ENCODE measurements at places on chromosomes 11 and 22.

DNA sequence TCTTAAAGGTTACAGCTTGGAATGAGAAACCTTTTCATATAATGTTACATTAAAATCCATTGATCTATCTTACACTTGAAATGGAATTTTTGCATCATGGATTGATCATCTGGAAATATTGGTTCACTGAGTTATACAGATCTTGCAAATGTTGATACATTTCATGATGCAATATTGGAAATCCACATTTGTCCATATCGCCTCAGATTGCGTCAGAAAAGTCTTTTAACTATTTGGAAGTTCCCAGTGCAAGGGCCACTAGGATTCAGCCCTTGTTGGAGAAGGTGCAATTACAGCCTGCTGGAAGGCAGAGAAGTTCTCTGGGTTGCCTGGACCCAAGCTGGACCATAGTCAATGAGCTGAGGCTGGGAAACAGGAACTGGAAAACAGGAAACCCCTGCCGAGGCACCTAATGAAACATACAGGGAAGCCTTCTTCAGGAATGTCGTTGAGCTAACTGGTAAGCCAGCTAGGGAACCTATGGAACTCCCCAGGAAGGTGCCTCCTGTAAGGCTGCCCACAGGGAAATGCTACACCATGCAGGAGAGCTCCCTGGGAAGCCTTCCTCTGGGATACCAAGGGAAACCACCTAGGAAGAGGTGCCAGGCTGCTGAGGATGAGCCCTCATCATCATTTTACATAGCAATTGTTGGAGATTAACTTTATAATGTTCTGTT, 600.4 kb upstream of the CADM1 start:
- no peak for DNase-seq

DNA sequence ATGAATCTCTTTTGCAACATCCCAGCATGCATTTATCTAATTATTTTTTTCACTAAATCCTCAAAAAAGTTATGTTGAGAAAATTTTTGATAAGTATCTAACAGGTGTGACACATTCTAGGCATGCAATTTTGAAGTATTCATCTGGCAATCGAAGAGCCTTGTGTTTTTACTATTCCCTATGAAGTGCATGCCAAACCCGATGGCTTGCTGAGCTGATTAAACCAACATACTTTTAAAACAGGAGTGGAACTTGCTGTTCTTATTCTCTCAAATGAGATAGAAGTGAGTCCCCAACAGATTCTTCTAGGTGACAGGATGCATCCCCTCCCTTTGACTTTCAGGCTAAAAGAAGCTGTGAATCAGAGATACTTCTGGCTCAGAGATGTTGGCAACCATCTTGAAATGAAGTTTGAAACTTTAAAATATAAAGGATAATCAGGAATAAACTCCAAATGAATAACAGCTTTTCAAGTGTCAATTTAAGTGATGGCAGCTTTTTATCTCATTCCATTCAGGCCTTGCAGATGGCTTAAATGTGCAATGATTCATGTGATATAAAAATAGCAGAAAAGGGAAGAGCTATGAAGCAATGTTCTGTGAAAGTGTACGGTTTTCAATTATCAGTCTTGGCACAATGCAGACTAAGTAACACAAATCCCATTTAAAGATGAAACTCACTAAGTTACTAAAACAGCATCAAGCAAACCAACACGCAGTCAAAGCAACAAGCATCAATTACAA, 67.7 kb downstream of the APOL5 start:
- DNase-seq = no peak

GRCh38 chr11:41267451-41267850, 192.0 kb downstream of the LRRC4C start:
- DNase-seq = no peak

- DNase-seq = no peak
Observed at GRCh38 chr11:102497061-102497460, 33.5 kb downstream of the MMP7 start.

GRCh38 chr11:3201112-3201581, 17.5 kb downstream of the MRGPRG start:
- DNase-seq = no peak

- no peak for DNase-seq
Observed at GRCh38 chr11:1219446-1219833, 3.4 kb upstream of the MUC5B start.

GRCh38 chr22:30906411-30906810, 62.2 kb downstream of the MORC2 start:
- DNase-seq = no peak

DNA sequence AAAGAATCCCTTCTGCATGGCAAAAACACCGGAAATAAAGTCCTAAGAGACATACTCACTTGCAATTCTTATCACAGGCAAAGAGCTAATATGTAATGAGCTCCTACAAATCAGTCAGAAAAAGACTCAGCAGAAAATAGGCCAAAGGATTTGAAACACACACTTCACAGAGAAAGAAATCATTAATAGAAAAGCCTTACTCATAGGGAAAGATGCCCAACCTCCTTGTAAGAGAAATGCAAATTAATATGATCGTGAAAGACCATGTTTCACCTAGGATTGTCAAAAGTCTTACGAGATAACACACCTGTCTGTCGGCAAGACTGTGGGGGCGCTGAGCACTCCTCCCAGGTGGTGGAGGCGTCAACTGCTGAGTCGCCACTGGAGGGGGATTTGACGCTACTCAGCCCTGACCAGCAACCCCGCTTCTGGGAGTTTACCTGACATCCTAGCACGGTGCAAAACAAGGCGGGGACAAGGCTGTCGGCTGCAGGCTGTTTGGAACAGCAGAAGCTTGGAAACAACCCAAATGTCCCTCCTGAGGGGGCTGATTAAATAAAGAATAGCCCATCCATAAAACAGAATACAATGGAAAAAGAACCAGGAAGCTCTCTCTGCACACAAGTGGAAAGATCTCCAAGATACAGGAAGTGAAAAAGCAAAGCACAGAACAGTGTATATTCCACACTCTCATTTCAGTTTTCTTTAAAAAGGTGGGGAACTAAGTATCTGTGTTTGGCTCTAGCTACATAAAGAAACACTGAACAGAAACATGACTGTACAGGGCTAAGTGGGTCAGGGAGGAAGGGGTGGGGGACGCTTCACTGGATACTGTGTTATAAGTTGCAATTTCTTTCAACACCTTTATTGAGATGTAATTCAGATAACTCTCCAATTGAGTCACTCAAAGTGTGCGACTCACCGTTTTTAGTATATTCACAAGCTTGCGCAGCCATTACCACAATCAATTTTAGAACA, 11.5 kb downstream of the CSNK1E start:
- peak; percentile 12 for DNase-seq

GRCh38 chr11:132605825-132606570, 926.3 kb downstream of the OPCML start:
- no peak for DNase-seq

- DNase-seq = no peak
Observed at GRCh38 chr11:12243486-12243885, 133.1 kb downstream of the MICAL2 start.

GRCh38 chr11:104531894-104532293, 366.4 kb downstream of the CASP12 start:
- no peak for DNase-seq
